ENCODE measurements at places on chromosomes 13 and 19. TPM values are rescaled to one million over a fixed set of nuclear protein-coding genes. Genes with fewer than 3 reads are reported as not detected.

GRCh38 chr19:17398902-17399527, 5.0 kb upstream of the CCDC194 start:
- peak overlapping the region; percentile 50 for H3K27ac ChIP-seq
- peaks cover 45% of the 10 kb centered on the region for H3K36me3 ChIP-seq
- peaks cover 41% of the 10 kb centered on the region for H3K4me1 ChIP-seq
- peak; percentile 85 for DNase-seq
- H3K4me3 ChIP-seq = no peak overlapping the region

NPHS1 gene
- total RNA-seq = not detected

LRP3 gene
- total RNA-seq = 0.29 TPM

ERCC2 gene
- 57.7 TPM for total RNA-seq

LENG9 gene
- total RNA-seq = 0.58 TPM

DNA sequence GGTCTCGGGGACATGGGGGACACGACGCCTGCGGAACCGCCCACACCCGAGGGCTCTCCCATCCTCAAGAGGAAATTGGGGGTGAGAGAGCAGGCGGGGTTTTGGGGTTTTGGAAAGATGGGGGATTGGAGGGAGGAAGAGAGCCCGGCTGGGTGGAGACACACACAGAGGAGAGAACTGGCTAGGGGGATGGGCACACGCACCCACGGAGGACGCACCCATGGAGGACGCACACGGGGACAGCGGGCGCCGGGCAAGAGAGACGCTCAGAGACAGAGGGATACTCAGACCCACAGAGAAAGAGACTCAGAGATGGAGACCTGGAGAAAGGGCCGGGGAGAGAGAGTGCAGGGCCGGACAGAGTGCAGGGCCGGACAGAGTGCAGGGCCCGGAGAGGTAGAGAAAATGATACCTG, 52.1 kb downstream of the MAP4K1 start:
- H3K27ac ChIP-seq = no peak overlapping the region
- H3K4me3 ChIP-seq = no peak overlapping the region
- no peaks in the 10 kb centered on the region for H3K27me3 ChIP-seq
- no peak for DNase-seq

- H3K4me1 ChIP-seq = peaks cover 50% of the 10 kb centered on the region
- H3K4me3 ChIP-seq = peak overlapping the region; percentile 36
- peak; percentile 88 for DNase-seq
- H3K36me3 ChIP-seq = no peaks in the 10 kb centered on the region
These were observed 1.3 kb downstream of the HCST start for GRCh38 chr19:35903550-35904179.

GRCh38 chr13:46855166-46855565, 41.7 kb downstream of the HTR2A start:
- no peak overlapping the region for H3K4me3 ChIP-seq
- no peak overlapping the region for H3K27ac ChIP-seq
- DNase-seq = no peak
- no peaks in the 10 kb centered on the region for H3K4me1 ChIP-seq

HTR2A gene
- not detected for total RNA-seq

ZNF562 gene
- total RNA-seq = 34.3 TPM

- no peak overlapping the region for H3K27ac ChIP-seq
- peaks cover 39% of the 10 kb centered on the region for H3K27me3 ChIP-seq
- H3K4me3 ChIP-seq = no peak overlapping the region
- H3K36me3 ChIP-seq = no peaks in the 10 kb centered on the region
- no peak for DNase-seq
- no peaks in the 10 kb centered on the region for H3K4me1 ChIP-seq
These were observed 13.9 kb downstream of the TINCR start for GRCh38 chr19:5553892-5554291.
